Activated CD4-positive, alpha-beta T cell treated with anti-CD3 and anti-CD28 coated beads, Interleukin-2, amount 10 ng/mL, durations not matched to agents 24 days and 14 days (primary cell): ENCODE measurements at places on chromosomes 16 and 17.

- H3K27ac ChIP-seq = peak overlapping the region; percentile 96
- peaks cover 79% of the 10 kb centered on the region for H3K4me1 ChIP-seq
- no peak for DNase-seq
- H3K36me3 ChIP-seq = peaks cover 69% of the 10 kb centered on the region
- H3K27me3 ChIP-seq = no peaks in the 10 kb centered on the region
These were observed 16.9 kb downstream of the NSMCE1 start for GRCh38 chr16:27251541-27252205.

- DNase-seq = no peak
- no peak overlapping the region for H3K27ac ChIP-seq
- H3K4me1 ChIP-seq = peaks cover 5% of the 10 kb centered on the region
- no peaks in the 10 kb centered on the region for H3K27me3 ChIP-seq
- no peak overlapping the region for H3K4me3 ChIP-seq
- H3K36me3 ChIP-seq = no peaks in the 10 kb centered on the region
These were observed 12.7 kb upstream of the PABPN1L start for GRCh38 chr16:88878967-88879787.

DNA sequence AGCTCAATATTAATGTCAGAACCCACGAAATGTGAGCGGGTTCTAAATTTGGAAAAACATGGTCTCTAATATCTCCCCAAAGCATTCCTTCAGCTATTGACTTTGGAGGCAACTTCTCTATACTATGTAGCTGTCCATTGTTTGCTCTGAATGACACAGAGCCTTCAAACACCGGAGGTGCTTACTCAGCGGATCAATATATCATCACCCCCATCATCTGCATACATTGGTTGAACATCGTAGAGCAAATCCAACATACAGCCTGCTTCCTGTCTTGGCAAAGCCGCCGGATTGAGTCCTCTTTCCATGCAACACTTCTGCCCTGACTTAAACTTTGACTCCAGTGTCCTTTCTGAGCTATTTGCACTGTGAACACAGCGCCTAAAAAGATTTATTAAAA, 61.3 kb downstream of the C17orf67 start:
- no peaks in the 10 kb centered on the region for H3K27me3 ChIP-seq
- DNase-seq = no peak
- no peaks in the 10 kb centered on the region for H3K36me3 ChIP-seq
- no peak overlapping the region for H3K27ac ChIP-seq
- peaks cover 7% of the 10 kb centered on the region for H3K4me1 ChIP-seq

GRCh38 chr16:81936209-81937000, 74.9 kb downstream of the SDR42E1 start:
- H3K4me1 ChIP-seq = no peaks in the 10 kb centered on the region
- H3K36me3 ChIP-seq = no peaks in the 10 kb centered on the region
- DNase-seq = no peak
- no peak overlapping the region for H3K4me3 ChIP-seq

DNA sequence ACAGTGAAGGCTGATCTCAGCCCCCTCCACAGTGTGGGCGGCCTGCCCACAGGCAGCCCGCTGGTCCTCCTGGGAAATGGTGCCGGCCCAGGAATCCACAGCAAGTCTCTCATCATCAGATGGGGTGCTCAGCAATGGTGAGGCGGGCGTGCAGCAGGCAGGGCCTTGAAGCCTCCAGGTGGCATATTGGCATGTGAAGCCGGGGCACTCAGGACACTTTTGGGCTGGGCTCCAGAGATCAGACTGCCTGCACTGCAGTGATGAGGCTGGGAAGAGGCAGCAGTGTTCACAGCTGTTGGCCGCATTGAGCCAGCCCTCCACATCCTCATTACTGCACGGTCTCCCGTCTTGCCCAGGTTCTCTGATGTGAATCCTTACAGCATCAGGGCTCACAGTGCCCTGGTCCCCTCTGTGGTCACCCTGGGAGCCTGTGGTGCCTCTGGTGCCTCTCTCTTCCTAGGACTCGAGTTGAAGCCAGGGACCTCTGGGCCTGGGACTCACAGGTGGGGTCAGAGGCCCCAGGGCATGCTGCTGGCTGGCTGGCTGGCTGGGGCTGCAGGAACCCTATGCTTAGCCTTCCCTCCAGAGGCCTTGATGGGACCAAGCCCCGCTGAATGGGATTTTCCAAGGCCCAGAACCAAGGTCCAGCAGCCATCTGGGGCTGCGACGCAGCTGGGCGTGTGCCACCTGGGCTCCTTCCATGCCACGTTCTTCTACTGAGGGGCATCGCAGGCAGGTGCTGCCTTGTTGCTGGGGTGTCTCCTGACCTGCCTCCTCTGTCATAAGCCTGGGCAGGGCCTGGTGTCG, 48.6 kb downstream of the TNFRSF13B start:
- no peaks in the 10 kb centered on the region for H3K4me1 ChIP-seq
- H3K36me3 ChIP-seq = no peaks in the 10 kb centered on the region
- no peak overlapping the region for H3K4me3 ChIP-seq

DNA sequence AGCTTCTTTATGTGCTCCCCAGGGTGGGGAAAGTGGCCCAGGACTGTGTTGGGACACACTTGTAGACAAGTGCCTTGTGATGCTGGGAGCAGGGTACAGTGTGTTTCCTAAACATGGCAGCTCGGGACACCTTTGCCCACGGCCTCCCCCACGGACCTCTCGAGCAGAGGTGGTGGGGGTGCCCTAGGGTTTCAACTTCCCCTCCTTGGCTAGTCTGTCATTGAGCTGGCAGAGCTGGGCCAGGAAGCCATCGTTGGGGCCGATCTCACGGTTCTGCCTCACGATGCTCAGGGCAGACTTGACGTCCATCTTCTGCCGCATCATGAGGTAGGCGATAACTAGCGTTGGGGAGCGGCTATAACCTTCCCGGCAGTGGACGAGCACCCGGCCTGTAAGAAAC, 9.4 kb downstream of the DUSP3 start:
- no peak overlapping the region for H3K27ac ChIP-seq
- no peak for DNase-seq
- no peaks in the 10 kb centered on the region for H3K27me3 ChIP-seq
- peaks cover 16% of the 10 kb centered on the region for H3K36me3 ChIP-seq
- H3K4me3 ChIP-seq = no peak overlapping the region
- peaks cover 2% of the 10 kb centered on the region for H3K4me1 ChIP-seq

- no peaks in the 10 kb centered on the region for H3K36me3 ChIP-seq
- DNase-seq = no peak
- H3K27ac ChIP-seq = no peak overlapping the region
- peaks cover 5% of the 10 kb centered on the region for H3K4me1 ChIP-seq
These were observed 9.7 kb upstream of the BAIAP2 start for GRCh38 chr17:81025065-81025740.

DNA sequence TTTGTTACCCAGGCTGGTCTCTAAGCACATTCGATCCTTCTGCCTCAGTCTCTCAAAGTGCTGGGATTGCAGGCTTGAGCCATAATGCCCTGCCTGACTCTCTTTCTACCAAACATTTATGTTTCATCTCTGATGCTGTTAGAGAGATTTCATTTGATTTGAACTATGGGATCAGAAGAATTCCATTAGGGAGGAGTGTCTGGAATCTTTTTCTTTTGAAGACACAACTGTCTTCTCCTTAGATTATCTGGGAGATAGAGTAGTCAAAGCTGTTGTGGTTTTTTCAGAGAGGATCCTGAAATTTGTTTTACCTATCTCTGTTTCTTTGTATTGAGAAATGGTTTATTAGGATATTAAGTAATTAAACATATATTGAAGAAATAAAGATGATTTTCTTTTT, 29.4 kb downstream of the WIPF2 start:
- no peak overlapping the region for H3K27ac ChIP-seq
- H3K4me3 ChIP-seq = no peak overlapping the region
- peaks cover 2% of the 10 kb centered on the region for H3K36me3 ChIP-seq
- H3K4me1 ChIP-seq = peaks cover 6% of the 10 kb centered on the region
- DNase-seq = no peak

- no peaks in the 10 kb centered on the region for H3K27me3 ChIP-seq
- H3K36me3 ChIP-seq = no peaks in the 10 kb centered on the region
- no peaks in the 10 kb centered on the region for H3K4me1 ChIP-seq
These were observed 336.5 kb downstream of the C16orf95 start for GRCh38 chr16:86980644-86981043.
